ENCODE measurements at places on chromosomes 3 and 15.

- no peak for DNase-seq
These were observed 238.3 kb upstream of the PLSCR5 start for GRCh38 chr3:146843476-146843875.

DNA sequence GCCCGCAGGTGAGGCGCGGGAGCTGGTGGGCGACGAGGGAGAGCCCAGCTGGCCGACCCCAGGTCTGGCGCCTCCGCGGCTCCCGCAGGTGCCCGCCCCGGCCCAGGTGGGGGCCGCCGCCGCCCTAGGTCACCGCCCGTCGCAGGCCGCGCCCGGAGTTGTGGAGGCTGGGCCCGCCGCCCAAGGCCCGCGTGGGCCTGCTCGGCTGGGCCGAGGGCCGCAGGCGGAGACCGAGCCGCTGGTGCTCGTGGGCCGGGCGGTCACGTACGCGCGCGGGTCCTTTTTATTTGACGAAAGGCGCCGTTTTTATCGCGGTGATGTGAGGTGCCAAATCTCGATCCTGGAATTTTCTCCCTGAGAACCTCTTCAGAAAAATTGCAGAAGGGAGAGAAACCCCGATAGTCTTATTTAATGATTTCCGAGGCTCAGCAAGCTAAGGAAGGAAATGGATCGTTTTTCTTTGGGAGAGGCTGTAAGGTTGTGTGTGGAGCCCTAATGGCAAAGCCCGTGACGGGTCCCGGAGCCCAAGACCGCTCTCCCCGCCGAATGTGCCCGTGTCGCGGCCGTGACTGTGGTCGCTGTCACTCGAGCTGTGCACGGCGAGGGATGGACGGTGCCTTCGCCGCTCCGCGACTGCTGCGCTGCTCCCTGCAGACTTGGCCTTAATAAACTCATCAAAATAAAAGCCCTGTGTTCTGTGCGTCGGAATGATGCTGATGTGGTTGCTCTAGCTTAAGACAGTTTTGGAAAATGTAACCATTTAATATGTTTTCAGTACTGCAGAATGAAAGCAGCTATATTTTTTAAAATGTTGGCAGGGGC lies 612 bp downstream of the APPL1 start:
- DNase-seq: no peak

DNA sequence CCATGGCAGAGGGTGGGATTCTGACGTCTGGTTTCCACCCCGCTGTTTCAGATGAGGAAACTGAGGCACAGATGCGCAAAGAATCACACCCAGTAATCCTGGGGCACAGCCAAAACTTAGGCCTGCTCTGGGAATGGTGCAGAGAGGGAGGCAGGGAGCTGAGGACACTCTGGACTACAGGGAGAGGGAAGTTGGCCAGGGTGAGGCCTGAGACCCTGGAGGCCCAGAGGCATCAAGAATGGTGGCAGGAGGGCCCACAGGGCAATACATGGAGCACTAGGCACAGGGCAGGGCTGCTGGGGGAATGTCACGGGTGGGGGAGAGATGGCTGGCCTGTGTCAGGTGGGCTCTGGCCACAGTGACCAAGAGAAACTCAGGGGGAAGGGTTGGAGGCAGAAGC lies 63.6 kb downstream of the TLE3 start:
- DNase-seq: no peak

GRCh38 chr3:72629191-72629631 lies 219.0 kb downstream of the SHQ1 start:
- DNase-seq: no peak

GRCh38 chr3:177514611-177515499 lies 317.6 kb upstream of the TBL1XR1 start:
- no peak for DNase-seq

DNA sequence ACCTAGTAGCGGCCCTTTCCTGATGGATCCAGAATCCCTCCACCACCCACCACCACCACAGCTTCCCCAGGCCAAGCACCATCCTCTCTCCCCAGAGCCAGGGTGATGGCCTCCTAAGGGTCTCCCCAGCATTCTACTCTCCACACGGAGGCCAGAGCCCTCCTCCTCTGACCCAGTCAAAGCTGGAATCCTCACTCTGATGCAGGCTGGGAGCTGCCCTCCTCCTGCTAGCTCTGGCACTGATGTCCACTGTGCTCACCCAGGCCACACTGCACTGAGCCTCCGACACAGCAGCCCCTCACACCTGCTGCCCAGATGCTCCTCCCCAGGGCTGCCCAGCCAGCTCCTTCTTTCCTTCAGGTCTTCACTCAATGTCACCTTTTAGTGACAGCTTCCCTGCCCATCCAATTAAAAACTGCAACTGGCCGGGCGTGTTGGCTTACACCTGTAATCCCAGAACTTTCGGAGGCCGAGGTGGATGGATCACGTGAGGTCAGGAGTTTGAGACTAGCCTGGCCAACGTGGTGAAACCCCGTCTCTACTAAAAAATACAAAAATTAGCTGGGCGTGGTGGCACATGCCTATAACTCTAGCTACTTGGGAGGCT lies 21.0 kb downstream of the XXYLT1 start:
- no peak for DNase-seq

- no peak for DNase-seq
These were observed 11.2 kb downstream of the RPL32 start for GRCh38 chr3:12829886-12830784.

- no peak for DNase-seq
These were observed 73.5 kb downstream of the PEAK1 start for GRCh38 chr15:77346245-77347036.

GRCh38 chr3:20575146-20575545 lies 389.1 kb upstream of the SGO1 start:
- DNase-seq: no peak

GRCh38 chr15:38377636-38378035 lies 76.3 kb upstream of the FAM98B start:
- DNase-seq: no peak

GRCh38 chr3:76715426-76715825 lies 324.5 kb upstream of the ROBO2 start:
- DNase-seq: no peak

DNA sequence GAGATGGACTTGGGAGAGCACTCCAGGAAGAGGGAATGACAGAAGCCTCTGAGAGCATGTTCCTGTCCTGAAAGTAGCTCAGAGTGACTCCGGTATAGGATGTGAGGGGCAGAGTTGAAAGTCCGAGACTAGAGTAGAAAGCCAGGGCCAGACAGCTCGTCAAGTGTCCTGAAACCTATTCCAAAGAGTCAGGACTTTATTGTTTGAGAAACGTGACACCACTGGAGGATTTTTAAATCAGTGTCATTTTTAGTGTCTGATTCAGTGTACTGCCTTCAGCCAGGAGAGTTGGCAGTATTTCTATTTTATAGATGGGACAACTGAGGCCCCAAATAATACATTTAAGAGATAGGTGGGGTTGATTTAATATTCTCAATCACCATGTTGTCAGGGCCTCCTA lies 1.6 kb upstream of the RBMS3 start:
- DNase-seq: no peak

DNA sequence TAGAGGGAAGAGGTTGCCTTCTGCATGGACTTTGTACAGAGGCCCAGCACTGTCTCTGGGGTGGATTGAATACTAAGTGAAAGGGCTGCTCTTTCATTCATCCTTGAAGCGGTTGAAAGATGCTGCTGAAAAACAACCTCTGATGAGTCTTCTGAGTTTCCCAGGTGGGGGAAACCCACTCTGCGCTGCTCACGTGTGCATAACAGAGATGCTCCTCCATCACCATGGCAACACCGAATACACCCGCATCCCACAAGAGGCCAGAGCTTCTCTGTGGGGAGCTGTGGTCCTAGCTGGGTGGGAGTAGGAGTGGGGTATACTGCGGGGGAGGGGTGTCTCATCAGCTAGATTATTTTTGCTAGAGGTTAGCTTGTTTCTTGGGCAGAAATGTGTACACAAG lies 6.1 kb upstream of the SYN2 start:
- DNase-seq: no peak

- DNase-seq: no peak
These were observed 166.7 kb upstream of the BCL6 start for GRCh38 chr3:187912007-187912406.
